ENCODE measurements at places on chromosomes 2 and 18.

- DNase-seq, result no peak
Measured at GRCh38 chr2:23206650-23207049, 178.3 kb upstream of the KLHL29 start.

DNA sequence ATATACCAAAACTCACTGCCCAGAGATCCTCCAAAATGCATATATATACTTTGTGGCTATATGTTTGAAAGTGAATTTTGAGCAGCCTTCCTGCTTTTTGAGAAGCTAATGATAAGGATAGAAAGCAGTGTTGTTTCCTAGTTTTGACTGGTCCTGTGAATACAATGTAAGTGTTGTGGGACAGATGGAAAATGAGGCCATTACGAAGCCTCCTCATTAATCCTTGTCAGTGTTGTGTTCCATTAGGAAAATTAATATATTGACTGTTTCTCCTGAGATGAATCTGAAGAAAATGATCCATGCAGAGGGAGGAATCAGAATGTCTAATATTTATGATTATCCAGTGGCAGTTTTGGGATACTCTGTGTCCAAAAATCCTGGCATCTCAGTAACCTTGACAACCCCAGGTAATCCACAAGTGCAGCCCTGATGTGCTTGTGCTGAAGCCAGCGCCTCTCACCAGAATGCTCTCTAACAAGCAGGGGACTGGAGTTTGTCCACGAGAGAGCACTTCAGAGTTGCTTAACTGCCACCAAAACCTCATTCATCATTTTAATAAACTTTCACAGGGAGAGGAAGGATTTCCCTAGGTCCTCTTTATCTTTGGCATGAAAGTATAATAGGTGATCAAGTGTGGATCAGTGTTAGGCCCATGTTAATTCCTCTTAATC lies 418.6 kb downstream of the CMPK2 start:
- DNase-seq, result no peak

GRCh38 chr2:60839126-60839813 lies 42.1 kb upstream of the REL start:
- no peak for DNase-seq

- DNase-seq, result no peak
Measured at GRCh38 chr2:65791404-65791975, 359.1 kb upstream of the SPRED2 start.

DNA sequence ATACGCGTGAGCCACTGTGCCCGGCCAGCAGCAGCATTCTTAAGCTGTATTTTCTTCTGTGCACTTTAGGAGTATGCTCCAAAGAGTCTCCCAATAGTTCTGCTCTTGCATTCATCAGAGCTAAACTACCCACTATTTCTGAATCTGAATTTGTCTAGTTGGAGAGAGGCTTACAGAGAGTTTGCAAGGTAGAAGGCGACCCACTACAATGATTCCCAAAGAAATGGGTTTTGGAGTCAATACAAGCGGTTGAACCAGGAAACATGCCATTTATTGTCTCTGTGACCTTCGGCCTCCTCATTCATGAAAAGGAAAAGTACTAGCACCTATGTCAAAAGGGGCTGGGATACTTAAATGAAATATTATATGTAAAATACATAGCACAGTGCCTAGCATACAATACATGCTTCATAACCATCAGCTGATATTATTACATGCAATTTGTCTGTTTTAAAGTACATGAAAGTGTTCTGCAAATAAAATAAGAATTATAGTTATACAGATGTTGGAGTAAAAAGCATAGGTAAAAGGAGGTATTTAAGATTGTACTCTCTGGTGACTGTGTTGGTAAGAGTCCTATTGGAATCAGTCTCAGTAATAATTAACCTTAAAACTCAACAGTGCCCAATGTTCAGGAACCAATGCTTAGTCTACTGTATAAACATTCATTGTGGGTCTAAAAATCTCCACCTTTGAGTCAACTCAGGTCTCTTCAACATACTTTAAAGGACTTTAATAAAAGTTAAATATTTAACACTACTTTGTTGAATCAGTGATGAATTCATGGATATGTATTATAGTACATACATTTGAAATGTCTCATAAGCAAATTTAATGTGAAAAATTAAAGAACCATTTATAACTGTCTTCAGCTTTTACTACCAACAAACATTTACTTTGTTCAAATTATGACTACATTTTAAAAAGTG lies 89.8 kb upstream of the GRB14 start:
- no peak for DNase-seq

GRCh38 chr2:165877565-165878550 lies 75.7 kb downstream of the TTC21B start:
- no peak for DNase-seq

GRCh38 chr18:59706499-59706898 lies 9.3 kb upstream of the CCBE1 start:
- no peak for DNase-seq
